ENCODE measurements at places on chromosomes 5 and 9.

DNA sequence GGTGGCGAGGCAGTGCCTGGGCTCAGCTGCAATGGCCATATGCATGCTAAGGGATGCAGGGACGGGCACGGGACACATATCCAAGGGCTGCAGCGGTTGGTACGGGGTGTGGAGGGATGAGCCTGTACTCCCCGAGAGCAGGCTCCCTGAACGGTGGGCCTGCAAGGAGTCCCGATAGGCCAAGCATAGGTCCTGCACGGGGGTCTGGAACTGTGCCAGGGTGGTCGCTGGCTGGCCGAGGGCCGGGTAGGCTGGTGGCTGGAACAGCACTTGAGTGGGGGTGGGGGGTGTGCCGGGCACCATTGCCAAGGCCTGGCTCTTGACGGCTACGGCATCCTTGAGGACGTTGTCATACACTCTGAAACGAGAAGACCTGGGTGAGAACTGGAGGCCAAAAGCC lies 24.1 kb downstream of the FABP6 start:
- no peak for DNase-seq

DNA sequence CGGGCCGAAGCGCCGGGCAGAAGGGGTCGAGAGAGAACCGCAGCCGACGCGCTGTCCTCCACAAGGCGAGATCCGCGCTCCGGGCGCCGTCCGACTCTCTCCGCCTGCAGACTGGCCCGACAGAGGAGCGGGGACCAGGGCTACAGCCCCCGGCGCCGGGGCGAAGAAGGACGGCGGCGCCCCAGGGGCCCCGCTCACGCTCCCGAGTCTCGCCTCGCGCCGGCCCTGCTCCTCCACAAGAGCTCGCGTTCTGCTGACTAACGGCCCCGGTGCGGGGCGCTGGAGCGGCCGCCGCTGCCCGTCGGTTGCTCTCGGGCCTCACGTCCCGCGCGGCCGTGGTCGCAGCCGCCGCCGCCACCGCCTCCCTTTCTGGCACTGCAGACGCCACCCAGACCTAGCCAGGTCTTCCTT lies 338 bp downstream of the ABHD17B start:
- no peak for DNase-seq

DNA sequence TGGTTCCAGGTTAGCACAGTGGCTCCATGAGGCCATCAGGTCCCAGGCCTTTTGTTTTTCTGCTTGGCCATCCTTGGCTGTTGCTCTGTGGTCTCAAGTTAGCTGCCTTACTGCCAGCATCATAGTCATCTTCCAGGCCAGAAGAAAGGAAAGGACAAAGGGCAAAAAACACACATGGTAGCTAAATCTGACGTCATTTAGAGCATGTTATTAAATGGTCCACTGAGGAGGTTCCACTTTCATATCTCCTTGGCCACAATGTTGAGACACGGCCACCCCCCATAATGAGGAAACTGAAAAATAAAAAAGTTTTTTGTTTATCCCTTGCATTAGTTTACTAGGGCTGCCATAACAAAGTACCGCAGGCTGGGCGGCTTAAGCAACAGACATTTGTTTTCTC lies 106.4 kb upstream of the NIPBL start:
- no peak for DNase-seq

DNA sequence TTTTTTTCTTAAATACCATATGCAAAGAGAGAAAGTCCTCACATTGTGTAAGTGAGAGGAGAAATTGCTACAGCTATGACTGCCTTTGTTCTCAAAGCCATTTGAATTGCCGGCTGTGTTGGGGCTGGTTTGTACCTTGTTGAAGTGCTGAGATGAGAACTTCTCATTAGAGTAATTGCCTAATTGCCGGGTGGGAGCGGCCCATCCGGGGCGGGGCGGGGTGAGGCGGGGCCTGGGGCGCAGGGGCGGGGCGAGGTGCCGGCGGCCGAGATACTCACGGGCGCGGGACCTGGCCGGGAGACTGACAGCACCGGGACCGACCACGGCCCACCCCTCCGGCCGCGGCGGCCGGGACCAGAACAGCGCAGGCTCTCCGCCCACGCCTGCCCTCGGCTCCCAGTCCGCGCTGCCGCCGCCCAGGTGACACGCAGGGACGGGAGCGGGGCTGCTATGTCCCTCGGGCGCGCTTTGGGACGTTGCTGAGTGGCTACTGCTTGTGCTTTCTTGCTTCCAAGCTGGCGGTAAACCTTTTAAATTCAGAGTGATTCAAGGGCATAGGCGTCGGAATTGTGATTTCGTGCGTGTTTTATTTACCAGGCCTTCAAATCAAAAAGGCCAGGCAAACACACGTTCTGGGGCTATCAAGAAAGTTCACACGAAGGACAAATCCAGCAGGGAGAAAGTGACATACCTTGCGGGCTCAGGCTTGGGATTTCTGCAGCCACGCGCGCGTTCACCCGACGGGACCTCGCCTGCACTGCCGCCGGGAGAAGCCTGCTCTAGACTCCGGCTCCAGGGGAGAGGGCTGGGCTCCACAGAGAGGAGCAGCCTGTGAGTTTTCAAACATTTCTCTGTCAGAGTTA lies 269.1 kb downstream of the FANCC start:
- DNase-seq = no peak

GRCh38 chr5:130526708-130527107 lies 622.4 kb downstream of the CHSY3 start:
- DNase-seq = no peak

DNA sequence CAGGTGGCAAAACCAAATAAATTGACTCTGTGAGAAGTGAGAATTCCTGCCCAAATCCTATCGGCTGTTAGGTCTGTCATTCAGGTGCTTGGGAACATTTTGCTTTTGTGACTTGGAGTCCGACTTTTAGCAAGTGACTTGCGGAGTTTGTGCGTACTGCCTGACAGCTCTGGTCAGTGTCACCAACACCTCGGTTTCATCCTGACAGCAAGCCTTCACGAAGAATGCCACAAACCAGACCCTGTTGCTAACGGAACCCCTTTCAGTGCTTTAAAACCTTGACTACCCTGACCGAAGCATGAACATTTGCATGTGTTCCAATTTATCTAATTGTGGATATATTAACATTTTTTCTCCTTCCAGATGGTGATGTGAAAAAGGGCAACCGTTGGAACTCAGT lies 26.5 kb downstream of the LIX1 start:
- DNase-seq = no peak

DNA sequence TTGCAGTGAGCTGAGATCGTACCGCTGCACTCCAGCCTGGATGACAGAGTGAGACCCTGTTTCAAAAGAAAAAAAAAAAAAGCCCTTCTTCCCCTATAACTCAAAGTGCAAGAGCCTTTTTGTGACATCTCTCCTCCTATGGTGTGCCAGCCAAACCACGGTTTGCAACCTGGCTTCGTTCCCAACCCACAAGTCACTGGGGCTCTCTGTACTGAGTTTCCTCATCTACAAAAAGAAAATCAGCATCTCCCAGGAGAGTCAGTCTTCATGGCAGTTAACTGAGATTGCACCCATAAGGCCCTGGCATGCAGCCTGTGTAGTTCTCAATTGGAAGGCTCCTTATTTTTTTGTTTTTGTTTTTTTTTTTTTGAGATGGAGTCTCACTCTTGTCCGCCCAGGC lies 14.8 kb downstream of the ODF2 start:
- DNase-seq = no peak

DNA sequence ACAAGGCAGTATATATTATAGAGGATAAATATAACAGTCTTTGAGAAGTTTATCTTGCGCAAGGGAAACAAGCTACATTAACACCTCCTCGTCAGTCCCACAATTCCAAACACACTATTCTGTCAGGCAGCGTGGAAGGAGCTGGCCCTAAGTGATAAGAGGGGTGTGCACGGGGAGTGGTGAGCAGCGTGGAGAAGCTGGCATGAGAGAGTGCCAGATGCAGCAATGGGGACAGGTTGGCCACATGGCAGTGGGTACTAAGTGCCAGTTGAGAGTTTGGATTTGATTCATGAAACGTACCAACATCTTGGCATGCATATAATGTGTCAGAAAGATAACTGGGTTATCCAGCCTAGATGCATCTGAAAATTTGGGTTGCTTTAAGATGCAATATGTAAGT lies 460.2 kb downstream of the ICE1 start:
- DNase-seq = no peak

DNA sequence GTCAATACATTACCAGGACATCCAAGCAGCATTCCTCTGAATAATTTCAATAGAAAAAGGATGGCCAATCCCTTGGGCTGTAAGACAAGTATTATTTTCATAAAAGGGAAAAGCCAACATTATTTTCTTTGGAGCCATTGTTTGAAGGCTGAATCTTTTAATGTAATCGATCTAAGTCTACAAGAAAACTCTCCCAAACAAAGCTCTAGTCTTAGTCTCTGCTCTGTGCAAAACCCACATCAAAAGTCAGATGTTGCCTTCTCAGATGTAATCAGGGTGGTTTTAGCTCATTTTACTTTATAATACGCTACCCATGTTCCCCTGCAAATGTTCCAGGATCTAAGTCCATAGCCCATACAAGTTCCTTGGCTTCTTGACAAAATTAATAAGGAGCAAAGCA lies 325.6 kb downstream of the TRPM3 start:
- no peak for DNase-seq

GRCh38 chr9:123093141-123093540 lies 59.7 kb downstream of the GPR21 start:
- DNase-seq = no peak

- DNase-seq = no peak
Observed at GRCh38 chr5:62309107-62309506, 3.1 kb downstream of the KIF2A start.

DNA sequence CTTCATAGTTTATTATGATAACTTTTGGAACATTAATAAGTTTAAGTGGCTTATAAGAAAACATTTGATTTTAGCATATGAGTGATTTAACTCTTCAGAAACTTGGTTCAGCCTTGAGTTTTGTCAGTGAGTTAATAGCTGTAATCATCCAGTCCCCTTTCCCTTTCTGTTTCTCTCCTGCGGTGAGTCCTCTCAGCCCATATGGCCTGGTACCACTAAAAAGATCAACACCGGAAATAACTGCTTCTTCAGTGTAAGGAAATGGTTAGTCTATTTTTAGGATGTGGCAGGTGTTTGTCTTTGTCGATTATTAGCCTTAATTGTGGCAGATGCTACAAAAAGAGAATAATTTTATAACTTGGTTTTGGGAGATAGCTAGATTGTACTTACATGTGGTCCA lies 120.2 kb upstream of the GRHPR start:
- peak; percentile 90 for DNase-seq

DNA sequence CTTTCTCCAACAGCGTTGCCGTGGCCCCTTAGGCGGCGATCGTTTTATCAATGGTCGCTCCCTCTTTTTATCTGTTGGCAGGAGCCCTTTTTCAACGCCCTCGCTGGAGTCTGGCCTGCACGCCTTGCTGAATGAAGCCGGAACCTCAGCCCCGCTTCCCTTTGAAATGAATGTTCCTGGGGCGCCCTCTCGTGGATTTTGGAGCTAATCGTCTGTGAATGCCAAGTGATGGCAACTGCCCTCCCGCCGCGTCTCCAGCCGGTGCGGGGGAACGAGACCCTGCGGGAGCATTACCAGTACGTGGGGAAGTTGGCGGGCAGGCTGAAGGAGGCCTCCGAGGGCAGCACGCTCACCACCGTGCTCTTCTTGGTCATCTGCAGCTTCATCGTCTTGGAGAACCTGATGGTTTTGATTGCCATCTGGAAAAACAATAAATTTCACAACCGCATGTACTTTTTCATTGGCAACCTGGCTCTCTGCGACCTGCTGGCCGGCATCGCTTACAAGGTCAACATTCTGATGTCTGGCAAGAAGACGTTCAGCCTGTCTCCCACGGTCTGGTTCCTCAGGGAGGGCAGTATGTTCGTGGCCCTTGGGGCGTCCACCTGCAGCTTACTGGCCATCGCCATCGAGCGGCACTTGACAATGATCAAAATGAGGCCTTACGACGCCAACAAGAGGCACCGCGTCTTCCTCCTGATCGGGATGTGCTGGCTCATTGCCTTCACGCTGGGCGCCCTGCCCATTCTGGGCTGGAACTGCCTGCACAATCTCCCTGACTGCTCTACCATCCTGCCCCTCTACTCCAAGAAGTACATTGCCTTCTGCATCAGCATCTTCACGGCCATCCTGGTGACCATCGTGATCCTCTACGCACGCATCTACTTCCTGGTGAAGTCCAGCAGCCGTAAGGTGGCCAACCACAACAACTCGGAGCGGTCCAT lies 10.0 kb downstream of the S1PR3 start:
- DNase-seq = no peak

DNA sequence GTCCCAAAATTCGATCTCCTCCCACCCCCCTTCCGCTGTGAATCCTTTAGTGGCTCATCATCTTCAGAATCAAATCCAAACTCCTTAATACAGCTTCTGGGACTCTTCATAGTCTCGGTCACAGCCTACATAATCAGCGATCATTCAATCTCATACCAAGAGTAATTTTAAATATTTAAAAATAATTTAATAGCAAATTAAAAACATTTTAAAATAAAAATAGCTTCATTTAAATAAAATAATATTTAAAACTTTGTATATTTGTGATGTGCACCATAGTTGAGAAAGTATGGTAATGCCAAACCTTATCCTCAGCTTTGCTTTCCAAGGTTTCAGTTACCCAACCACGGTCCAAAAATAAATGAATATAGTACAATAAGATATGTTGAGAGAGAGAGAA lies 70.0 kb upstream of the NR3C1 start:
- no peak for DNase-seq

- peak; percentile 74 for DNase-seq
Observed at GRCh38 chr5:133957591-133957990, 10.8 kb downstream of the C5orf15 start.

- no peak for DNase-seq
Observed at GRCh38 chr9:76400534-76401096, 6.4 kb upstream of the RFK start.

- DNase-seq = no peak
Observed at GRCh38 chr9:118533101-118533500, 828.9 kb downstream of the TLR4 start.

- no peak for DNase-seq
Observed at GRCh38 chr9:130336027-130336610, 70.6 kb downstream of the HMCN2 start.

DNA sequence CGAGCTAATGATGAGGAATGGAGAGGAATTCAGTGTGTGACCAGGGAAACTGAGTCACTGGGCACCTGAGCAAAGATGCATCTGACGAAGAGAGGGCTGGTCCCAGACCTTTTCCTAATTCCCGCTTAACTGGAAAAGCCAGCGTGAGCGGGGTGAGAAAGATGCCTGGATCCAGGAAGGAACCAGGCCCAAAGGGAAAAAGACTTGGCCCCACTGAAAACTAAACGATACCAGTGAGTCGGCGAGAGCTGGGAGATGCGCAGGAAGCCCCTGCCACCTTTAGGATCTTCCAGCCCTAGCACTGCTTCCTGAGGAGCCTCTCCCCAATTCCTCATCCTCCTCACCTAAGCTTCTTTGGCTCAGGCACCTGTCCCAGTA lies 499 bp upstream of the FCHSD1 start:
- no peak for DNase-seq

All from GM12878 (cell line).